ENCODE measurements at places on chromosomes 2 and 18.

- no peak for DNase-seq
- no peaks in the 10 kb centered on the region for H3K36me3 ChIP-seq
- H3K27ac ChIP-seq = no peak overlapping the region
- no peaks in the 10 kb centered on the region for H3K27me3 ChIP-seq
- H3K4me1 ChIP-seq = no peaks in the 10 kb centered on the region
Measured at GRCh38 chr2:190530248-190530900, 4.1 kb downstream of the NEMP2 start.

- no peaks in the 10 kb centered on the region for H3K4me1 ChIP-seq
- no peak overlapping the region for H3K27ac ChIP-seq
- H3K4me3 ChIP-seq = no peak overlapping the region
- H3K27me3 ChIP-seq = no peaks in the 10 kb centered on the region
Measured at GRCh38 chr2:127448526-127448925, 30.3 kb downstream of the PROC start.

GRCh38 chr18:9683418-9684396 lies 24.4 kb upstream of the RAB31 start:
- no peak overlapping the region for H3K27ac ChIP-seq
- H3K4me1 ChIP-seq = peaks cover 7% of the 10 kb centered on the region
- no peak for DNase-seq
- no peaks in the 10 kb centered on the region for H3K36me3 ChIP-seq
- no peaks in the 10 kb centered on the region for H3K27me3 ChIP-seq

DNA sequence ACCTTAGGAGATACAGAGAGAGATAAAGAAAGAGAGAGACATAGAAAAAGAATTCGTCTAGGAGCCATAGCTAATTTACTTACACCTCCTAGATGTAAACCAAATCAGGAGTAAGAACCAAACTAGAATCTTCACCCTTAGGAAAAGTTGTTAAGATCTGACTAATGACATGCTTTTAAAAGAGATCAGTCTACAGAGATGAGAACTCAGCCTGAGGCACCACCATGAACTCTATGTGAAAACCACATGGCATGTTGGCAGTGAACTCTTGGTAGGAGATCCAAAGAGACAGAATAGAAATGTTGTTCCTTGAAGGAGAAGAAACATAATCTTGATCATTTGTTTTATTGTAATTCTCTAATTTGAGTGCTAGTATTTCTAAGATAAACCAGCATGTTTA lies 585.4 kb upstream of the ID2 start:
- DNase-seq = no peak
- no peaks in the 10 kb centered on the region for H3K36me3 ChIP-seq
- no peaks in the 10 kb centered on the region for H3K27me3 ChIP-seq

GRCh38 chr2:177633910-177634294 lies 241.3 kb downstream of the AGPS start:
- DNase-seq = no peak
- no peaks in the 10 kb centered on the region for H3K36me3 ChIP-seq
- peak overlapping the region; percentile 69 for H3K4me3 ChIP-seq
- H3K4me1 ChIP-seq = no peaks in the 10 kb centered on the region
- H3K27ac ChIP-seq = no peak overlapping the region

GRCh38 chr2:23399674-23400261 lies 14.8 kb downstream of the KLHL29 start:
- H3K27me3 ChIP-seq = no peaks in the 10 kb centered on the region
- no peak overlapping the region for H3K27ac ChIP-seq
- H3K4me3 ChIP-seq = no peak overlapping the region
- peaks cover 2% of the 10 kb centered on the region for H3K4me1 ChIP-seq

GRCh38 chr2:162746310-162746709 lies 92.3 kb downstream of the KCNH7 start:
- no peak overlapping the region for H3K4me3 ChIP-seq
- DNase-seq = no peak
- no peaks in the 10 kb centered on the region for H3K36me3 ChIP-seq

GRCh38 chr2:118319271-118319684 lies 231.0 kb downstream of the INSIG2 start:
- H3K27ac ChIP-seq = peak overlapping the region; percentile 79
- H3K4me1 ChIP-seq = peaks cover 20% of the 10 kb centered on the region
- peak; percentile 96 for DNase-seq
- no peaks in the 10 kb centered on the region for H3K27me3 ChIP-seq
- no peaks in the 10 kb centered on the region for H3K36me3 ChIP-seq
- H3K4me3 ChIP-seq = peak overlapping the region; percentile 48

GRCh38 chr18:22924589-22924988 lies 8.5 kb upstream of the RBBP8 start:
- DNase-seq = no peak
- H3K27me3 ChIP-seq = no peaks in the 10 kb centered on the region
- H3K36me3 ChIP-seq = no peaks in the 10 kb centered on the region

DNA sequence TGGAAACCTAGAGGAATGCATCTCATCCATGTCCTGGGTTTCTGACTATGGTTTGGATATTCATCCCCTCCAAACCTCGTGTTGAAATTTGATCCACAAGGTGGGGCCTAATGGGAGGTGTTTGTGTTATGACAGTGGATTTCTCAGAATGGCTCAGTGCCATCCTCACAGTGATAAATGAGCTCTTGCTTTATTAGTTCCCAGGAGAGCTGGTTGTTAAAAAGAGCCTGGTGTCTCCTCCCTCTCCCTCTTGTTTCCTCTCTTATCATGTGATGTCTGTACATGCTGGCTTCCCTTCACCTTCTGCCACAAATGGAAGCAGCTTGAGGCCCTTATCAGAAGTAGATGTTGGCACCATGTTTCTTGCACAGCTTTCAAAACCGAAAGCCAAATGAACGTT lies 424.3 kb downstream of the DCC start:
- no peaks in the 10 kb centered on the region for H3K27me3 ChIP-seq
- H3K4me3 ChIP-seq = no peak overlapping the region
- no peaks in the 10 kb centered on the region for H3K4me1 ChIP-seq
- DNase-seq = no peak

DNA sequence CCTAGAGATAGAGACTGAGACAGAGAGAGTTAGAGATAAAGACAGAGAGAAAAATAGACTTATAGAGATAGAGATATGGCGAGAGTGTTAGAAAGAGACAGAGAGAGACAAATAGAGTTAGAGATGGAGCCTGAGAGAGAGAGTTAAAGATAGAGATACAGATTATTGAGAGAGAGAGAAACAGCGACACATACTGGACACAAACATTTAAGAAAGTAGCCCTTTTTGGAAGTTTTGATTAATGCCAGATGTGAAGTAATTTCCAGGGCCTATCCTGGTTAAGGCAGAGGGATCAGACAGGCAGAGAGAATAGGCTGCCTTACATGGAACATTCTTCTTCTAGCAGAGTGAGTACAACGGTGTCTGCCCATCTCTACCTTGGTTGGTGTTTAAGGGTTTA lies 311.6 kb upstream of the CDH7 start:
- DNase-seq = no peak
- no peaks in the 10 kb centered on the region for H3K27me3 ChIP-seq
- no peak overlapping the region for H3K27ac ChIP-seq
- H3K36me3 ChIP-seq = no peaks in the 10 kb centered on the region
- H3K4me3 ChIP-seq = no peak overlapping the region

- no peak overlapping the region for H3K27ac ChIP-seq
- H3K4me1 ChIP-seq = no peaks in the 10 kb centered on the region
- no peaks in the 10 kb centered on the region for H3K27me3 ChIP-seq
- no peak overlapping the region for H3K4me3 ChIP-seq
- H3K36me3 ChIP-seq = no peaks in the 10 kb centered on the region
- peak; percentile 38 for DNase-seq
Measured at GRCh38 chr2:177983183-177983788, 89.3 kb downstream of the PDE11A start.

GRCh38 chr2:35114765-35115164 lies 1240.8 kb upstream of the CRIM1 start:
- H3K27me3 ChIP-seq = no peaks in the 10 kb centered on the region
- no peak overlapping the region for H3K4me3 ChIP-seq
- H3K4me1 ChIP-seq = no peaks in the 10 kb centered on the region
- no peak overlapping the region for H3K27ac ChIP-seq
- peak; percentile 65 for DNase-seq

DNA sequence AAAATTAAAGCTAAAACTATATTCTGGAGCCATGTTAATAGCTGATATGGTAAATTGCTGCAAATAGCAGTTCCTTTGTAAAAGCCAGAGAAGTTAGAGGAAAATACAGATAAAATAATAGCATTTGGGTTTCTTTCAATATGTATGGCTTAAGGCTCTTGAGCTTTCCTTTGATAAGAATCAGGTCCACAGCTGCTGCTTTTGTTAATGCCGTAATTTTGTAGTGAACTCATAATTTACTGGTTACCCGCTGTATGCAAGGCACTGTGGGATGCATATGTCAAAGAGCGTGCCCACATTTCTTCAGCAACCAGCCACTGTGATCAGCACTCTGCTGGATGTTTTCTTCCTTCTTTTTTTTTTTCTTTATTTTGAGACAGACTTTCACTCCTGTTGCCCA lies 79.1 kb downstream of the MOGAT1 start:
- H3K27me3 ChIP-seq = no peaks in the 10 kb centered on the region
- DNase-seq = no peak
- no peak overlapping the region for H3K27ac ChIP-seq
- H3K36me3 ChIP-seq = no peaks in the 10 kb centered on the region
- peaks cover 8% of the 10 kb centered on the region for H3K4me1 ChIP-seq

- H3K27me3 ChIP-seq = no peaks in the 10 kb centered on the region
- H3K27ac ChIP-seq = no peak overlapping the region
- no peaks in the 10 kb centered on the region for H3K36me3 ChIP-seq
- no peak overlapping the region for H3K4me3 ChIP-seq
Measured at GRCh38 chr2:177171418-177171865, 41.2 kb upstream of the HNRNPA3 start.

GRCh38 chr2:233140978-233141377 lies 80.8 kb downstream of the INPP5D start:
- peak overlapping the region; percentile 40 for H3K4me3 ChIP-seq
- H3K27ac ChIP-seq = peak overlapping the region; percentile 48
- peak; percentile 73 for DNase-seq
- H3K27me3 ChIP-seq = no peaks in the 10 kb centered on the region

DNA sequence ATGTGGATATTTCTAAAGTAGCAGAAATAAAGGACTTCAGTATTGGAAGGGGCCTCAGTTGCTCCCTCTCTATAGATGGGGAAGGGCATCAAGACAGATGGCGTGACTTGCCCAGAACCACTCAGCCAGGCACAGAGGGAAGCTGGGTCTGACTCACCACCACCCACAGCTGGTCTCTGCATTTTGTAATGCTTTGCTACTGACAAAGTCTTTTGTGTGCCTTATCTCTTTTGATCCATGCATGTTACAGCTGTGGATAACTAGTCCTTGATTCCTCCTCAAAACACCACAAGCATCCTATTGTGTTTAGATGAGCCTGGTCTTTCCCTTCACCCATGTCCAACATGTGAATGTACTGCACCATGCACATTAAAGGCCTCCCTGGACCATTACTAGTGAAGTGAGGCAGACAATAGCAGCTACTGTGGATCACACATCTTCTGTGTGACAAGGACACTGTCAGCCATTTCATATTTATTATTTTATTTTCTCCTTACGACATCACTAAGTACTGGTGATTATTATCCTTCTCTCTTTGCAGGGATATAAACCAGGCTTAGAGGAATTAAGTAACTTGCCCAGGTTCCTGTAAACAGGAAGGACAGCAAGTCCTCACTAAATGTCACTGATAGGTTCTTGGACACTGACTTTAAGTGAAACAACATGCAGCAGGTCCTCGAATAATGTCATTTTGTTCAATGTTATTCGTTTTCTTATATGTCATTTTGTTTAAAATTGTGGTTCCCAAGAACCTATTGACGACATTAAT lies 29.6 kb upstream of the IL37 start:
- no peaks in the 10 kb centered on the region for H3K27me3 ChIP-seq
- no peak overlapping the region for H3K27ac ChIP-seq
- H3K4me3 ChIP-seq = no peak overlapping the region
- no peaks in the 10 kb centered on the region for H3K4me1 ChIP-seq
- DNase-seq = no peak
- no peaks in the 10 kb centered on the region for H3K36me3 ChIP-seq

- no peak overlapping the region for H3K4me3 ChIP-seq
- DNase-seq = no peak
- no peaks in the 10 kb centered on the region for H3K27me3 ChIP-seq
- no peak overlapping the region for H3K27ac ChIP-seq
- H3K36me3 ChIP-seq = no peaks in the 10 kb centered on the region
Measured at GRCh38 chr18:75189696-75190095, 19.2 kb downstream of the PTGR3 start.

DNA sequence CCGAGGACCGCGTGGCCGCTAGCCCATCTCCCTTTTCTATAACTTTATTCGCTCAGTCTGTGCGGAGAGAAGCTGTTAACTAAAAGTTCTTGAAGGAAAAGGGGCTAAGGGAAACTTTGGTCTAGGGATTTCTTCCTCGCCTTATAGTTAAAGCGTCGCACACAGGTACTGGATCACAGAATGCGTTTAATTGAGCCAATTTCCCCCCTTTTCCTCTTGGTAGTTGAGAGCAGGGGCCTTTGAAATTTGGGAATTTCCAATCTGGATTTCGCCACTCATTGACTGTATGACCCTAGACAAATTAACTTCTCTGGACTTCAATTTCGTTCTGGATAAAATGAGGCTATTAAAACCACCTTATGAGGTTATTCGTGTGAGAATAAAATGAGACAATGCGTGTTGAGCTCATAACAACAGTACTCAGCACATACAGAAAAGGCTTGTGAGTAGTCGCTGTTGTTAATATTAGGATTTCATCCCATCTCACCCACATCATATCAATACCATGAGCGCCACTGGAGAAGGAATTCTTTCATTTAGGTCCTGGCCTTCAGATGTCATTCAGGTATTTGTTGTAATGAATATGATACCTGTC lies 763 bp upstream of the OLA1 start:
- no peak overlapping the region for H3K27ac ChIP-seq
- peaks cover 16% of the 10 kb centered on the region for H3K36me3 ChIP-seq
- peak overlapping the region; percentile 69 for H3K4me3 ChIP-seq
- no peak for DNase-seq
- no peaks in the 10 kb centered on the region for H3K4me1 ChIP-seq

- H3K36me3 ChIP-seq = no peaks in the 10 kb centered on the region
- H3K4me3 ChIP-seq = peak overlapping the region; percentile 92
- H3K27ac ChIP-seq = no peak overlapping the region
- peak; percentile 83 for DNase-seq
Measured at GRCh38 chr2:61853086-61853846, 594 bp downstream of the FAM161A start.

- H3K27me3 ChIP-seq = no peaks in the 10 kb centered on the region
- H3K4me1 ChIP-seq = no peaks in the 10 kb centered on the region
- no peaks in the 10 kb centered on the region for H3K36me3 ChIP-seq
- H3K4me3 ChIP-seq = no peak overlapping the region
Measured at GRCh38 chr2:220687231-220687843, 884.8 kb downstream of the EPHA4 start.

GRCh38 chr2:66519264-66519843 lies 84.4 kb downstream of the MEIS1 start:
- H3K27me3 ChIP-seq = no peaks in the 10 kb centered on the region
- H3K27ac ChIP-seq = no peak overlapping the region
- DNase-seq = no peak
- peaks cover 2% of the 10 kb centered on the region for H3K4me1 ChIP-seq
- H3K4me3 ChIP-seq = no peak overlapping the region

DNA sequence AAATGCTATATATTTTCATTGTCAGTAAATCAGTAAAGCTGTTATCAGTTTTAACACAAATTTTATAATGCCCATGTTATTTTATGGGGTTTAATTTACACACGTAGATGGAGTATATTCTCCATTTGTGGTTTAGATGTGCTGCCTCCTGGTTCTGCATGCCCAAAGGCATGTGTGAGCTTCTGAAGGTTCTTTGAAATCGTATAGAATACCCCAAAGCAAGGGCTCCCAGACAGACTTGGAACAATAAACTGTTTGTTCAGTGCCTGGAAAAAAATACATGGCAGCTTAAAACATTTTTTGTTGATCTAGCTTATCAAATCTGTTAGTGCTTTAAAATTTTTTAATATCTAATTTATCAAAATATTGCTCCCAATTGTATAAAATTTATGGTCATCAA lies 150.4 kb downstream of the GPD2 start:
- H3K27ac ChIP-seq = no peak overlapping the region
- H3K36me3 ChIP-seq = no peaks in the 10 kb centered on the region
- peaks cover 2% of the 10 kb centered on the region for H3K4me1 ChIP-seq

Measured in H9 (cell line).